ENCODE measurements at places on chromosomes 5 and 9. TPM values are rescaled to one million over a fixed set of nuclear protein-coding genes. Genes with fewer than 3 reads are reported as not detected.

The PCDHB5 gene
- total RNA-seq: 4.8 TPM

DNA sequence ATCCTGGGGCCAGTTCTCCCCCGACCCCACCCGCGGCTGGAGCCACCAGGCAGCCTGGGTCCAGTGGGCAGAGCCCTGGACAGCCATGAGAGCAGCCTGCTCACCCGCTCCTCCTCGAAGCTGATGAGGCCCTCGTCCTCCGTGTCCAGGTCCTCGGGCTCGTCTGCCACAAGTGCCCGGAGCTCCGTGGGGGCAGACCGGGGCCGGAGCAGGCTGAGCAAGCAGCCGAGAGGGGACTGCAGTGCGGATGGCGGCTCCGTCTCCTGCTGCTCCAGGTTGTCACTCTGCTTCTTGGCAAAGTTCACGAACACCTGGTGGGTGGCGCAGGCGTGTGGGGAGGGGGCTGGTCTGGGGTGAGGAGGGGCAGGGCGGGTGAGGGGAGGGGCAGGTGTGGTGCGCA lies 11.9 kb upstream of the CLIC3 start:
- DNase-seq: no peak

DNA sequence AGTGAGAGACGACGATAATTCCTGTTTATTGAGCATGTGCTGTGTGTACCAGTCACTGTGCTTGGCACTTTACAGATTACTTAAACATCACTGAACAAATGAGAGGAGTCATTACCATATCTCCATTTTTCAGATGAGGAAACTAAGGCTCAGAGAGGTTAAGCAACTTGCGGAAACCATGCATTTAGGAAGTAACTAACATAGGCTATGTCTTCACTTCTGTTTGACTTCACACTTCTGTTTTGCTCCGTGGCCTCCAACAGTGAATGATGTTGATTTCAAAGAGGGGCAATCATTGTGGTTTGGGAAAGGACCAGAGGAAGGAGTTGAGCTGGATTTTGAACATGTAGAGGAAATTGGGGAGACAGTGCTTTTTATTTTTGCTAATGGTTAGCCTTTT lies 16.7 kb downstream of the GCNT1 start:
- DNase-seq: no peak

GRCh38 chr9:134378901-134379338 lies 52.7 kb downstream of the RXRA start:
- no peak for DNase-seq

DNA sequence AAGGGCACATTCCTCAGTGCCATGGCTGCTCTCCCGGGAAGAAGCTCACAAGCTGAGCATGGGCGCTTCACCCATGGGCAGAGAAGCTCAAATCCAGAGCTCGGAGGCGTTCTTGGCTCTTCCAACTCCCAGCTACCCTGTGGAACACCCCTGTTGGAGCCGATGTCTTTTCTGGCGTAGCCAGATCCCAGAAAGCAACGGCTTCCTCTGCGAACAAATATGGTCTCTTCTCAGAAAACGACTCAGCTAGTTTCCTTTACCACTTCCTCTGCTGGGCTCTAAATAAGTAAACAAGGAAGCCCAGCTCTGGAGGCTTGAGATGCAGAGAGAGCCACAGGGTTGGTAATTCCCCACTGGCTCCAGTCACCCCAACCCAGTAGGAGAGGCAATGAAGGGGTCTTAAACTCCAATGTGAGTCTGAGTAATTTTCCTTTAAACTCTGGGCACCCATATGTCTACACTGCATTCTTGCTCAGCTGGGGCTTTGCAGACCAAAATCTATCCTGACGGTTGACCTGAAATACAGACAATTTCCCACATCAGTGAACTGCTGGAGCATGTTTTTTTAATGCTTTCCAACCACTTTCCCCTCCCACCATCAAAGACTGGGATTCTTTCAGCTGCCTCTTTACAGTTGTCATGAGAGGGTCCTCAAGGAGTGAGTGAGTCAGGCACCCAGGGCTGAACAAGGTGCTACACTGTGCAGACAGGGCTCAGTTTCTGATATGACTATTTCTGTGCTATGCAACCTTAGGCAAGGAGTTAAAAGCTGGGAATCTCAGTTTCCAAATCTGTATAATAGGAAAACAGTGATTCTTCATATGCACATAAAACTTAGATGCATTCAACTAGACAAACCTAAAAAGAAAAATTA lies at the start of gene LCP2:
Gene LCP2 (minus strand): TSS at position 189 of the 874 bp plus-strand sequence. CDS start 166 bp downstream, at position 23.
- DNase-seq: no peak

GRCh38 chr5:36482812-36483211 lies 123.6 kb upstream of the SLC1A3 start:
- no peak for DNase-seq

- no peak for DNase-seq
Observed at GRCh38 chr5:99000876-99001275, 72.1 kb upstream of the CHD1 start.

DNA sequence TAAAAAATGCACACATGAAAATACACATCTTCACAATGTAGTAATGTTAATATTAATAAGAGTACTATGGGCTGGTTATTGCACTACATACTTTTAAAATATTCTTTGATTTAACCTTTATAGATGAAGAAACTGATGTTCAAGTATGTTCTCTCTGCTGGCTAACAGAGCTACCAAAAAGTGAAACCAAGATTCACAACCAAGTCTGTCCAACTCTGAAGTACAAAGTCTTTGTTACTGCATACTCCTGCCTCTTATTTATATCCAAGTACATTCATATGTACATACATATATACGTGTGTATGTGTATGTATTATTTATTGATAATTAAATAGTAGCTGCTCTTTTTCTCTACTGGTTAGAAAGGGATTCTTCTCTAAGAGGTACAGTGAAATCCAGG lies 325.6 kb downstream of the BNC2 start:
- no peak for DNase-seq

- no peak for DNase-seq
Observed at GRCh38 chr5:158709279-158709678, 390.4 kb downstream of the EBF1 start.

DNA sequence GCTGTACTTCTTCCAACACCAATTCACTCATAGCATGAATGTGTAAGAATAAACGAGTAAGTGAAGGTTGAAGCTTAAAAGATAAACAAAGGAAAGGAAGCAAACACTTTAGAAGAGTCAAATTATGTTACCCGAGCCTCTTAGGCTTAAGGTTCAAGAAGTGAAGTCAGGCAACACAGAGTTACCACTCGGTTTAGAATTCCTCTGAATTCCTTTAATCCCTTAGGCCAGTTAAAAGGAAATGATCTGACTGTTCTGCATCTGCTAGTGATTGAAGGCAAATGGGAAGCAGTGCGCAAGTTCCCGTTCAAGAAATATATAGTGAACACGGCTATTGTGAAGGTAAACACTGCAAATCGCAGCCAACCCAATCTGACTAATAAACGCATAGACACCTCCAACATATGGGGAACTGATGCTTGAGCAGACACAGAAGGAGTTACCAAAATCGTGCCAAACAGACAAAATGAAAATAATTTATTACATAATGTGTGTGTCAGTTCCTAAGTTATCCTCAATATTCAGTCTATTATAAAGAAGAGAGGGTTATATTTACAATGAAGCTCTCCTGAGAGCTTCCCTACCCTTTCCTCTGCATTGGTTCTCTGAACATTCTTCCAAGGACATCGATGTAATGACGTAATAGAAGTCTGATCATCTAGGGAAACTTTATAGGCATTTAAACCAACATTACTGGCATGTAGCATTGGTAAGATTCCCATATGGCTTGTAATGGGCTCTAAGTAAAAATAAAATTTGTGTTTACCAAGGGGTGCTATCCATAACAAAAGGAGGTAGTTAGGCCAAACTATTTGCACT lies 837.1 kb upstream of the ZNF608 start:
- no peak for DNase-seq

DNA sequence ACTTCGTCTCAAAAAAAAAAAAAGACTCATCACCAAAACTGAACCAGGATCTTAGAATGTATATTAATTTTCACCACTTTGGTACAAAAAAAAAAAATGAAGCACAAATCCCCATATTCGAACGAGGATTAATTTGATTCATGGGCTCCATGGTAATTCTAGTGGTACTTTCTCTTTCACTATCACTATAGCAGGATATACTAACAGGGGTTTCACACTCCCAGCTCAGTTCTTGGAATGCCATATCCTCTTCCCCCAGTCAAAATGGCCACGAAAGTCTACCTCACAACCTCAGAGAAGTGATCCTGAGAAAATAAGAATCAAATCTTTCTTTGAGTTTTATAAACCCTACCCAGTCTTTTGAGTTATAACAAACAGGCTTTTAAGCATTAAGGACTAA lies 235.7 kb downstream of the FBXL17 start:
- DNase-seq: no peak

Measured in thoracic aorta (tissue), 2 donors.